Astrocyte of the spinal cord (primary cell): ENCODE measurements at places on chromosomes 12 and 14.

GRCh38 chr12:62916632-62917425 is 18.1 kb downstream of the PPM1H start:
- no peak for DNase-seq

DNA sequence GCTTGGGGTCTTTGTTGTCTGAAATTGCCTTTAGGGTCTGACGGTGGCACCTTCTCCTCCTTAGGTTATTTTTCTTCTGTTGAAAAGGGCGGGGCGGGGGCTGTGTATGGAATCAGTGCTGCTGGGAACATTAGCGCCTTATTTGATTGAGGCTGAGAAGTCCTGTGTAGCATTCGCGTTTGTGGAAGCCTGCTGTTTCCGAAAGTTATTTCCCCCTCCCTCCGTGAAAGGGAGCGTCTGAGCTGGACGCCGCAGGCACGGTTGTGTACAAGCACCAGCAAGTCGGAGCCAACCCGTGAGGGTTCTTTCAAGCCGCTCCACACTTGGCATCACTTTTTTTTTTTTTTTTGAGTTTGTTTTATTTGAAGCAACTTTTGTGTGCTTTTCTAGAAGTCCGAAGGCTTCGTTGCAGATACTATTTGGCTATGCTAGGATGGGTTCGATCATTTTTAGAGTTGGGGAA is 1.1 kb downstream of the SYNE2 start:
- peak; percentile 66 for DNase-seq

DNA sequence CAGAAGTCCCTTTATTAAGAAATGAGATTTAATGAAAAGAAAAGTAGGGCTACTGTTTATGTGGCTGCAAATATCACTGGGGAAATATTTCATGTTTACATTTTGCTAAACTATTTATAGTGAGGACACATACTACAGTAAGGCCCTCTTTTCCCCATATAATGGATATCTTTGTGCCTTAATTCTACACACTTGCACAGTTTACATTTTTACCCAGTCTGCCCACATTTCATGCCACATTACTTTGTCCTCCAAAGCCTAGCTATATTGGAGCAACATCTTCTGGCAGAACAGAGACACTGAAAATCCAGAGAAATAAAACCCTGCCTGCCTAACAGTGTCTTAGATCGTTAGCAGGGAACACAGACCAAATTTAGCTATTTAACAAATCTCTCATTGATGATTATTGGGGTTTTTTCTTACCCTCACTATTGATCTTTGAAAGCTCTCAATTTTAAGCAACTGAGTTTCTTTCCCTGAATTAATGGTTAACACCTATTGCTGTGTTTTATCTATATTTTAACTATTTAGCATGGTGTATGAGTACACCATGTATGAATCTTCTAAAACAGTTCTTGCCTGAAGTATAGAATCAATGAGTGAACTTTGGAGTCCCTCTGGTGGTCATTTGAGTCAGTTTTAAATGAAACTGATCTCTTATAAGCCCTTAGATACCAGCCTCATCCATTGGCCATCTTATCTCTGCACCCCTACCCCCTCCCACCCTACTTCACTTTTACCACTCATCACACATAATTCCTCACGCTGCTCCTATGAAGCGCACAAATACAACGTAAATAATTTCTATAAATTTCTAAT is 170.2 kb downstream of the BCAT1 start:
- peak; percentile 77 for DNase-seq

GRCh38 chr14:96149131-96149530 is 55.5 kb upstream of the BDKRB2 start:
- DNase-seq: no peak

- DNase-seq: no peak
Observed at GRCh38 chr12:92605621-92606170, 97.1 kb upstream of the PLEKHG7 start.

- DNase-seq: no peak
Observed at GRCh38 chr12:85549640-85550039, 269.6 kb downstream of the ALX1 start.

DNA sequence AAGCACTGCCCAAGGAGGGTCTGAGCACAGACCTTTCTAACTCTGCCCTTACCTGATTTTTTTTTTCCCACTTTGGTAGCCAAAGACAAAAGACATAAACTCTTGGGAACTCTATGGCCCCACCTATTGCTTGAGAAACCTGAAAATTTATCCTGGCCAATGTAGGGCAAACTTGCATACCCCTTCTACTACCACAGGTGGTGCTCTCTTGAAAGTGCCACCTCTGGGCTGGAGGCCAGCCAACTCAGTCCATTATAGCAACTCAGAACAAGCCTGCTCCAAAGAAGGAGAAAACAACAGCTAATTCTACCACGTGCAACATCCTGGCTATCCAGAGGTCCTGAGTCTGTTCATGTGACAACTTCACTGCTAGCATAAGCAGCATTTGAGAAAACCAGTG is 55.7 kb upstream of the ABCD2 start:
- no peak for DNase-seq
